ENCODE measurements at places on chromosomes 11 and 22. TPM values are rescaled to one million over a fixed set of nuclear protein-coding genes. Genes with fewer than 3 reads are reported as not detected.

GRCh38 chr22:50202130-50202666 lies 1.4 kb downstream of the SELENOO start:
- peaks cover 19% of the 10 kb centered on the region for H3K4me1 ChIP-seq
- peaks cover 3% of the 10 kb centered on the region for H3K27me3 ChIP-seq
- peaks cover 41% of the 10 kb centered on the region for H3K36me3 ChIP-seq
- no peak overlapping the region for H3K27ac ChIP-seq
- H3K4me3 ChIP-seq = peak overlapping the region; percentile 87
- no peak for DNase-seq

DNA sequence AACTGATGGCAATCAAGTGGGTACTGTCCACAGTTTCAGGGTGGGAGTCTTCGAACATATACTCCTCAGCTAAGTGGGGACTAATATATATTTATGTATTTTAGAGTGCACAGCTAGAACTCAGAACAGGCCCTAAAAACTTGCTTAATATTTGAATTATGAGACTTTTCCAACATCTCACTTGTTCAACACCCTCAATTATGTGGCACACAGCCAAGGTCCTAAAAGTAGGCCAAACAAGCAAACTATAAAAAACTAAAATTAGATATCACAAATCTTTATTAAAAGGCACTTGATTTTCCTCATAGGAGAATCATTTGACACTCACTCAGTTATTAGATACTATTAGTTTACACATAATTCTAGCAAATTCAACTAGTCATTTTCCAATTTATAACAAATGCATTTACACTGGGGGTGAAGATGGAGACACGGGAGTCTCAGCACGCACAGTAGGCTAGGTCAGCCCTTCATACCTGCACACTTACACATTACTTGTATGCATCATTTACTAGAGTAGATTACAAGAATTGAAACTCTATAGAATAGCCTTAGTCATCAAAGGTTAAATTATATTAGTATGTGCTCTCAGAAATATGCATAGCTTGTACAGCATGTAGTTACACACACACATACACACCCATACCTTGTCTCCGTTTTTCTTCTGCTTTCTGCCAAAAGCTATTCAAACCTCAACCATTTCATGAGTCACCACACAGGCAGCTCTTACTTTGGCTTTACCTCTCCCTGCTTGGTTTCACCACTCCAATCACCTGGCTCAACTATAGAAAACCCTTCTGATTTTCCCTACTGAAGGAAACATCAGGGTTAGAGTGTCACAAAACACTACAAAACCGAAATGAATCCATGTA lies 171.5 kb downstream of the SBF2 start:
- H3K27me3 ChIP-seq = no peaks in the 10 kb centered on the region
- no peak for DNase-seq
- no peak overlapping the region for H3K4me3 ChIP-seq
- H3K36me3 ChIP-seq = no peaks in the 10 kb centered on the region
- no peak overlapping the region for H3K27ac ChIP-seq

OR4D9 gene
- not detected for total RNA-seq

DNA sequence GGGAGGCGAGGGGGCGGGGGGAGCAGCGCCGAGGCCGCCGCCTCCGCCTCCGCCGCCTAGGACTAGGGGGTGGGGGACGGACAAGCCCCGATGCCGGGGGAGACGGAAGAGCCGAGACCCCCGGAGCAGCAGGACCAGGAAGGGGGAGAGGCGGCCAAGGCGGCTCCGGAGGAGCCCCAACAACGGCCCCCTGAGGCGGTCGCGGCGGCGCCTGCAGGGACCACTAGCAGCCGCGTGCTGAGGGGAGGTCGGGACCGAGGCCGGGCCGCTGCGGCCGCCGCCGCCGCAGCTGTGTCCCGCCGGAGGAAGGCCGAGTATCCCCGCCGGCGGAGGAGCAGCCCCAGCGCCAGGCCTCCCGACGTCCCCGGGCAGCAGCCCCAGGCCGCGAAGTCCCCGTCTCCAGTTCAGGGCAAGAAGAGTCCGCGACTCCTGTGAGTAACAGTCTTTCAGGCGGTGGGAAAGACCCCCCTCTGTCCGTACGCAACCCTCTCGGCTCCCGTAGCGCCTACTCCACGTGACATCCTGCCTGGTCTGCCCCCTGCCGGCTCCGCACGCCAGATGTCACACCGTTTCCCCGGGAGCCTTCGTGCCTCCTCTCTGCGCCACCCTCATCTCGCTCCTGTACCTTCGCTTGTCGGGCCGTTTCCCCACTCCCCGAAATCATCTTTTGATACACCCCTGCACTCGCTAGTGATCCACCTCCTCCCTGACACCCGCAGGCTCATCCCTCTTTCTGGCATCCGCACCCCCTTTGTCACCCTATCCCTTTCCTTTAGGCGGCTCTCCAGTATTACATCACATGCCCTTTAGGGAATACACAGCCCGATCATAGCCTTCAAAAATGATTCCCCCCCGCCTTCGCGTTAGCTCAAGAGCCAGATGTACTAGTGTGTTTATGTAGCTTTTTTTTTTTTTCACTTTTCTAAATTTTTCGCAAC lies 598 bp downstream of the ZFP91 start:
- peak overlapping the region; percentile 99 for H3K27ac ChIP-seq
- H3K27me3 ChIP-seq = no peaks in the 10 kb centered on the region
- peaks cover 17% of the 10 kb centered on the region for H3K4me1 ChIP-seq

FBLN1 gene
- 9.3 TPM for total RNA-seq

OR8B4 gene
- not detected for total RNA-seq

HEPN1 gene
- total RNA-seq = not detected

FLRT1 gene
- total RNA-seq = 0.05 TPM

GRCh38 chr11:64757549-64758329 lies 2.0 kb downstream of the PYGM start:
- H3K4me3 ChIP-seq = no peak overlapping the region
- H3K27me3 ChIP-seq = no peaks in the 10 kb centered on the region
- peaks cover 26% of the 10 kb centered on the region for H3K36me3 ChIP-seq
- DNase-seq = no peak
- no peak overlapping the region for H3K27ac ChIP-seq

DNA sequence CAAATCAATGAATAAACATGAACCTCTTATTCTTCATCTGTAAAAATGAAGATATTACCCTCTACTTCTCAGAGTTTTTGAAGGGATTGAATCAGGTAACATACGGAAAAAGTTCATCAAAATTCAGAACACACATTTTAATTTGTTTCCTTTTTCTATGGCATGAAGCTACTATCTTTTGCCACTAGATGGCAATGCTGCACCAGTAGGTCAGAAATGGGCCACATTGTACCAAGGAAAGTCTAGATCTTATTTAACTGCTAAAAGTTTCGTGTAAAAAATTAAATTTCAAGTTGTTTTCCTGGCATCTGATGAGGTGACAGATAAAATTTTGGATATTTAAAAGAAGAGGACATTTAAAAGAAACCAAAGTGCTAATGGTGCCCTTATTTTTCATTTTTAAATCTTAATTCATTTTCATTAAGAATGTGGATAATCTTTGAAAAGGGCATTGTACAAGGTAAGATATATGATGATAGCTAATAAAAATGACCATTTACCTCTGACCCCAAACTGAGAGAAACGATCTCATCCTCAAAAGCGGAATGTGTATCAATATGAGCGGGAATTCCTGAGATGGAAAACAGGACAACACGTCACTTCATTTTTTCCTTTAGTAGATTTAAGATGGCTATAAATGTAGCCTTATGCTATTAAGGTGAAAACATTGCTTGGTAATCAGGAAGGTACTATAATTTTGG lies 16.1 kb downstream of the ALKBH8 start:
- peaks cover 9% of the 10 kb centered on the region for H3K36me3 ChIP-seq
- no peaks in the 10 kb centered on the region for H3K4me1 ChIP-seq
- H3K27me3 ChIP-seq = no peaks in the 10 kb centered on the region
- no peak overlapping the region for H3K4me3 ChIP-seq

TESMIN gene
- total RNA-seq = 2.0 TPM

DNA sequence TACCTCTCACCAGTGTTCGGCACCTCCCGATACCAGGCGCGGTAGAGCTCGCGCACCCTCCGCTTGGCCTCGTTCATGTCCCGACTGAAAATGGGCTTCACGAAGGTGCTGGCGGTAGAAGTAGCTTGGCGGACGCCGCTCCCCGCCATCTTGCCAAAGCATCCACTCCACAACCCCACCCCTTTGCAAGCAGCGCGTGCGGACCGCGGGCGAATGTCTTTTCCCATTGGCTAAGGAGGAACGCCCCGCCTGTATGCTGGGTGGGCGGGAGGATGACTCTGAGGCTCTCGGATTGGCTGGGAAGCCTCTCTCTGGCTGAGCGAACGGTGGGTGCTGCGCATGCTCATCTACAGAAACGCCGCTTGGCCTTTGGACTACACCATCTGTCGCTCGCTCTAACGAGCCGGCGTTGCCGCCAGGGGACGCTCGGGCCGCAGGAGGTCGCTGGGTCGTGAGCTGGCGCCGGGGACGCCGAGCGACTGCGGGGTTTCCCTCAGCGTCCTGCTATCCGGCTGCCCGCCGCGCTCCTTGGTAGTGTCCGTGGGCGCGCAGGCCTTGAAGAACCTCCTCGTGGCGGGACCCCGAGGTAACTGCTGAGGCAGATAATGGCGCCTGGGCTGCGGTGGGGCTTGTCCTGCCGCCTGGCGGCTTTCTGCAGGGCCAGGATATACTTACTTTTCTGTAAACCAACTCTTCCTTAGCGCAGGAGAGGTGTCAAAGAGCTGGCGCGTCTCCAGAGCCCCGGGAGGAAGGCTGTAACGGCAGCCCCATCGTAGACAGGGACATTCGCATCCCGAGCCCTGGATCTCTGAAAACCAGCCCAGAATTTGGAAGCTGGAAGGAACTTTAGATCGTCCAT lies at the start of gene NDUFA6:
NDUFA6 (minus strand) TSS at position 177 of the 859 bp plus-strand sequence; CDS start at position 149, 28 bp downstream.
- H3K27me3 ChIP-seq = no peaks in the 10 kb centered on the region
- H3K27ac ChIP-seq = peak within 1 kb of the TSS; percentile 94

DNA sequence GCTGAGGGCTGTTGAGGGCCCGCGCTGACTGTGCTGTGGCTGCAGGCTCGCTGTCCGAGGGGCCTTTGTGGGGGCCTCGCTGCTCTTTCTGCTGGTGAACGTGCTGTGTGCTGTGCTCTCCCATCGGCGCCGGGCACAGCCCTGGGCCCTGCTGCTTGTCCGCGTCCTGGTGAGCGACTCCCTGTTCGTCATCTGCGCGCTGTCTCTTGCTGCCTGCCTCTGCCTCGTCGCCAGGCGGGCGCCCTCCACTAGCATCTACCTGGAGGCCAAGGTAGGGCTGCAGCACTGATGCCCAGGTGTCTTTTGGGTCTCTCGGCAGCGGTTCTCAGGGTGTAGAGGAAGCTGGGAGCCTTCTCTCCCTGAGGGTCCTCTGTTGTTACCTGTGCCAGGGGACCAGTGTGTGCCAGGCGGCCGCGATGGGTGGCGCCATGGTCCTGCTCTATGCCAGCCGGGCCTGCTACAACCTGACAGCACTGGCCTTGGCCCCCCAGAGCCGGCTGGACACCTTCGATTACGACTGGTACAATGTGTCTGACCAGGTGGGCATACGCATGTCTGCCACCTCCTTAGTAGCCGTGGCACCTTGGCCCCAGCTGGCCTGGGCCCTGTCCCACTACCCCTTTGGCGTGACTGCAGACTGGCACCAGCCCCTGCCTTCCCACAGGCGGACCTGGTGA lies 2.2 kb downstream of the GPR137 start:
- H3K4me1 ChIP-seq = peaks cover 17% of the 10 kb centered on the region
- DNase-seq = no peak
- no peak overlapping the region for H3K4me3 ChIP-seq
- peaks cover 7% of the 10 kb centered on the region for H3K36me3 ChIP-seq
- no peak overlapping the region for H3K27ac ChIP-seq

GRCh38 chr11:59141673-59142460 lies 789 bp upstream of the FAM111A start:
- H3K36me3 ChIP-seq = peaks cover 4% of the 10 kb centered on the region
- no peak for DNase-seq
- no peaks in the 10 kb centered on the region for H3K27me3 ChIP-seq
- peak overlapping the region; percentile 76 for H3K4me3 ChIP-seq

HBG1 gene
- 612 TPM for total RNA-seq

DNA sequence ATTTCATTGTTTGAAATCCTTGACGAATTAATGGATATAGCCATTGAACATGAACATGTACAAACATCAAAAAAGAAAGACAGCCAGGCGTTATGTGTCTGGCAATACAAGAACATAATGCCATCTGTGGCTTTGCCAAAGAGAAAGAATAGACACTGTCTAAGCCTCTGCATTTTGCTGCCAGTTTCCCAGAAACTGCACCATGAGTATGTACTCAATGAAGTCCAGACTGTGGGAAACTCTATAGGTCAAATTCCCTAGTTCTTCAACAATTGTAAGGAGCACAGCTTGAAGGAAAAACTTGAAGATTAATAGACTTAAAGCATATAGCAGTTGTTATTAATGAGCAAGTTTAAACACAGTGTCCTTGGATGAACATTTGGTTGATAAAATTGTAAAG lies 71.3 kb downstream of the BBOX1 start:
- no peak overlapping the region for H3K4me3 ChIP-seq
- H3K36me3 ChIP-seq = no peaks in the 10 kb centered on the region
- DNase-seq = no peak
- H3K27me3 ChIP-seq = no peaks in the 10 kb centered on the region
